Caco-2 (cell line): ENCODE measurements at places on chromosomes 2 and 18. TPM values are rescaled to one million over a fixed set of nuclear protein-coding genes. Genes with fewer than 3 reads are reported as not detected.

- no peak overlapping the region for H3K4me3 ChIP-seq
- peaks cover 10% of the 10 kb centered on the region; the same call in 1 of the 2 replicates for H3K4me1 ChIP-seq
- no peaks in the 10 kb centered on the region for H3K36me3 ChIP-seq
- peaks cover 10% of the 10 kb centered on the region for H3K27me3 ChIP-seq
- no peak overlapping the region for H3K27ac ChIP-seq
These were observed 4.3 kb downstream of the KLF7 start for GRCh38 chr2:207161247-207162123.

DNA sequence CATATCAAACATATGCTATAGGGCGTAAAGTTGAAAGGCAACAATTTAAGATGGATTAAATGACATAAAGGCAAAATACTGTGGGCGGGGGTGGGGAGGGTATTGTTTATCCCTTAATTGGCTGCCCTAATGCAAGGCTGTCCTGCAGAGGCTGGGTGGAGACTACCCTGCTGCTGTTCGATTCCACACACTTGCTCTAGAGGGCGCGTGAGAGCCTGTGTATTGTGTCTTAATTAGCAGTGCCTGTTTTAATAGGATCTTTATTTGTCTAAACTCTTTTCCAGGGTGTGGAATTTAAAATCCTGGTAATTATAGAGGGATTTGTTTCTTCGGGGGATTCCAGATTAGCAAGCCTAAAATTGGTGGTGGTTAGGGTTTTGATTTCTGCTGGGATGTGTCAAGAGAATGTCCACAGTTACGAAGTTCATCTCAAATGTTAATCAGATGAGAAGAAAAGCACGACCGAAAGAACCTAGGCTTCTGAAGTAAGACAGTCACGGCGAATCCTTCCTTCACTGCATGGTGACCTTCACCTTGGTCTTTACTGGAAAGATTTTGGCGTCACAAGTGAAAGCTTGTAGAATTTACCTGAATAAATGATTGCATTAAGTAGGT lies 103.5 kb upstream of the MAP3K20 start:
- H3K27me3 ChIP-seq, result no peaks in the 10 kb centered on the region
- no peak overlapping the region for H3K27ac ChIP-seq
- no peaks in the 10 kb centered on the region for H3K36me3 ChIP-seq
- H3K4me1 ChIP-seq, result 0 out of 2 replicates have a peak, but pooled peaks cover 3% of the 10 kb centered on the region

- H3K27me3 ChIP-seq, result no peaks in the 10 kb centered on the region
- no peaks in the 10 kb centered on the region for H3K4me1 ChIP-seq
- H3K27ac ChIP-seq, result no peak overlapping the region
- DNase-seq, result no peak
- H3K4me3 ChIP-seq, result no peak overlapping the region
These were observed 9.3 kb upstream of the LRATD1 start for GRCh38 chr2:14623237-14623636.

Gene TCF4
- 93.7 and 103 TPM in 2 replicates for total RNA-seq

Gene EXOC6B
- 36.1 and 38.0 TPM in 2 replicates for total RNA-seq

- H3K4me3 ChIP-seq, result peak overlapping the region; percentile 48
- no peaks in the 10 kb centered on the region for H3K27me3 ChIP-seq
- peaks cover 20% of the 10 kb centered on the region for H3K4me1 ChIP-seq
- peak overlapping the region; percentile 83 for H3K27ac ChIP-seq
These were observed 1.2 kb downstream of the GPD2 start for GRCh38 chr2:156437272-156437930.

- no peaks in the 10 kb centered on the region for H3K27me3 ChIP-seq
- DNase-seq, result peak; percentile 76
- peaks cover 14% of the 10 kb centered on the region for H3K4me1 ChIP-seq
- H3K36me3 ChIP-seq, result no peaks in the 10 kb centered on the region
These were observed 118.9 kb downstream of the PXDN start for GRCh38 chr2:1625281-1626001.

DNA sequence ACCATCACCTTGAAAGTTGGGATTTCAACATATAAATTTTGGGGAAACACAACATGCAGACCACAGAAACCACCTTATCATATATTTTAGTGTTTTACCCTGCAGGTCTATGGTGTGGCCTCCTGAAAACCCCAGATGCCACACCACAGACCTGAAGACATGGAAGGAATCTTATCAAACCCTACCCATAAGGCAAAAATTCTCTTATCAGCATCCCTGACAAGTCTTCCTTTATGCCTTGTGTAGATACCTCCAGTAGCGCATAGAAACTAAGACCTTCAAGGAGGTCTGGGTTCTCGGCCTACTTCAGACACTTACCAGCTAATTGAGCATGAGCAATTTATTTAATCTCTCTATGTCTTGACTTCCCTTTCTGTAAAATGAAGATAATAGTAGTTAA lies 59.1 kb upstream of the SLC14A2 start:
- no peak for DNase-seq
- no peak overlapping the region for H3K4me3 ChIP-seq
- no peaks in the 10 kb centered on the region for H3K36me3 ChIP-seq
- no peaks in the 10 kb centered on the region for H3K4me1 ChIP-seq
- no peak overlapping the region for H3K27ac ChIP-seq
- no peaks in the 10 kb centered on the region for H3K27me3 ChIP-seq

Gene CDCA7
- 51.1 and 58.1 TPM in 2 replicates for total RNA-seq

GRCh38 chr18:12928641-12929040 lies 19.2 kb upstream of the SEH1L start:
- H3K27ac ChIP-seq, result no peak overlapping the region
- no peaks in the 10 kb centered on the region for H3K27me3 ChIP-seq
- H3K4me1 ChIP-seq, result peaks cover 9% of the 10 kb centered on the region; the same call in 1 of the 2 replicates

DNA sequence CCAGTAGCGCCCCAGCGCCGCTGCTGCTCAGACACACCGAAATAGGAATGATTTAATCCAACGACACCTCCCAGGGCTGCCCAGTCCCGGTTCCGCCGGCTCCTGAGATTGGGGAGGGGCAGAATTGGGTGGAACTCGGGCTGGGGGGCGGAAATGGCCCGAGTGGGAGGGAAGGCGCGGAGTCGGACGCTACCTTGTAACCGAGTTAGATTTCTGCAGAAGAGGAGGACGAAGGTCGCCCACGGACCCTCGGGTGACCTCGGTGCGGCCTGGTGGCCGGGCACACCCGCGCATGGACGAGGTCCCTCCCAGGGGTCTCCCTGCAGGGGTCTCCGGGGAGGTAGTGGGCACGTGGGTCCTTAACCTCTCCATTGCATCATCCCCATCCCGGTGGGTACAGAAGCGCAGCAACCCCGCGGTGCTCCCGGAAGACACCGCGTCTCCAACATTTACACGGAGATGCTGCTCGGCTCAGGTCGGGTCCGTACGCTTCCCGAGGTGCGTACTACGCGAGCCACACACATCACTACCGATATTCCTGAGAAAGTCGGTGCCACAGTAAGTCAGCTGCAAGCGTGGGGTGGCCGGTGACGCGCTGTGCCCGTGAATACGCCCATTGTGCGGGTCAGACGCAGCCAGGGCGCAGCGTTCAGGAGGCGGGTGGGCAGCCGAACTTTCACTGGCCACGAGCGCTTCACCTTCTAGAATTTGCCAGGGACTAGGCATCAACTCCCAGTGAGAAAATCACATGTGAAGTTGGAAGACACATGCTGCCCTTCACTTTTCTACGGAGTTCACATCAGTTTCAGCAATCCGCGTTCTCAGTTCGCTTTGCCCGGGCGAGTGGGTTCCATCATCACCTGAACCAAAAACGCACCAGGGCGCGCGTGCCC lies 3.0 kb downstream of the ZNF516 start:
- H3K4me1 ChIP-seq, result no peaks in the 10 kb centered on the region
- peak; percentile 12 for DNase-seq
- H3K27me3 ChIP-seq, result no peaks in the 10 kb centered on the region
- H3K4me3 ChIP-seq, result peak overlapping the region; percentile 63
- H3K36me3 ChIP-seq, result no peaks in the 10 kb centered on the region
- no peak overlapping the region for H3K27ac ChIP-seq

GRCh38 chr2:217449444-217449843 lies 553.4 kb downstream of the TNS1 start:
- no peak overlapping the region for H3K27ac ChIP-seq
- no peaks in the 10 kb centered on the region for H3K27me3 ChIP-seq
- no peaks in the 10 kb centered on the region for H3K36me3 ChIP-seq
- peaks cover 7% of the 10 kb centered on the region for H3K4me1 ChIP-seq
- H3K4me3 ChIP-seq, result no peak overlapping the region
- no peak for DNase-seq

- no peak overlapping the region for H3K4me3 ChIP-seq
- H3K36me3 ChIP-seq, result no peaks in the 10 kb centered on the region
- H3K27ac ChIP-seq, result no peak overlapping the region
These were observed 153.4 kb upstream of the CCDC150 start for GRCh38 chr2:196486146-196486545.

DNA sequence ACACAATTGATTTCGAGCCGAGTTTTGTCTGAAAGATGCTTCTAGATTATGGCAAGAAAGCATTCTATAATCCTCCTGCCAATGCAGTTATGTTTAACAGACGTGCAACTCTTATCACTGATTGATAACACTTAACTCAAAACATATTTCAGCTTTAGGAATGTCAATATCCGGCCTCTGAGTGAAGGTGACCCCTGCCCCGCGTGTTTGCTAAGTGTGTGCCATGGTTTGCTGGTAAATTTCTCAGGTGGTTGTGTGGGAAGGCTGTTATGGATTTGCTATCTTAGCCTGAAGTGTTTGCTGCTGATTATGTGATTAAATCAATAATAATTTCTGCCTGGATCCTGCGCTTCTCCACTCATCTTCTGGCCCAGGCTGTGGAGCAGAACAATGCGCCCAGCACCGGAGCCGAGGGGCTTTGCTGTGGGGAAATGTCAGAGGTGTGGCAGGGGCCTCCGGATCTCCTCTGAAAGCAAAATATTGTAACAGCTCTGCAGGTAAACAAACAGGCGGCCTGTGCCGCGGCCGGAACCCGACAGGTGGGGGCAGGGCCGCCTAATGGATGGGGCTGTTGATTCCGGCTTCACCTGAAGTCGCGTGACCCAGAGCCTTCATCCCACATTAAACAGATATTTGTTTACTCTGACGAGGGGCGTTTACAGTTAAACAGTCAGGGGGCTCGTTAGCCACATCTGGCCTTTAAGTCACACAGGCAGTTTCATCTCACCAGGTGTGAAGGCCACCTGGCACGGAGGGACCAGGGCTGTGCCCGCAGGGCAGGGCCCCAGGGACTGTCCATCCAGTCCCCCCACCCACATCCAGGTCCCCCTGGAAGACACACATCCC lies 210.7 kb upstream of the SALL3 start:
- H3K4me1 ChIP-seq, result peaks cover 4% of the 10 kb centered on the region; the same call in 1 of the 2 replicates
- no peaks in the 10 kb centered on the region for H3K27me3 ChIP-seq
- peak; percentile 14 for DNase-seq
- no peaks in the 10 kb centered on the region for H3K36me3 ChIP-seq

DNA sequence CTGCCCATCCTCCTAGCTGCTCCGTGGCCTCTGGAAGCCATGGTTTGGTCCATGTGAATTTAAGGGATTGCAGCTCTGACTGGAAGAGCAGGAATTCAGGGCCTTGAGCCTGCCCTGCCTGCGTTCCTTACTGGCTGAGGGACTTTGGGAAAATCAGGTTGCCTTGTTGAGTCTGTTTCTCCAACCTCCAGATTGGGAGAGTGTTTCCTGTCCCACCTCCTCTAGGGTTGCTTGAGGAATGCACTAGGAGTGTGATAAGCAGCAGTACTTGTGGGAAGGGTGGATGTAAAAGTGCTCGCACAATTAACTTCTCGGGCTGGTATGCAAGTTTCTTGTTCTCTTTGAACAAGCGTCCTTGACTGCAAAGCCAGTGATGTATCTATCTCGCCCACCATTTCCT lies 84.4 kb upstream of the YWHAQ start:
- no peak overlapping the region for H3K27ac ChIP-seq
- peaks cover 4% of the 10 kb centered on the region; the same call in 1 of the 2 replicates for H3K4me1 ChIP-seq
- DNase-seq, result no peak
- H3K36me3 ChIP-seq, result no peaks in the 10 kb centered on the region

DNA sequence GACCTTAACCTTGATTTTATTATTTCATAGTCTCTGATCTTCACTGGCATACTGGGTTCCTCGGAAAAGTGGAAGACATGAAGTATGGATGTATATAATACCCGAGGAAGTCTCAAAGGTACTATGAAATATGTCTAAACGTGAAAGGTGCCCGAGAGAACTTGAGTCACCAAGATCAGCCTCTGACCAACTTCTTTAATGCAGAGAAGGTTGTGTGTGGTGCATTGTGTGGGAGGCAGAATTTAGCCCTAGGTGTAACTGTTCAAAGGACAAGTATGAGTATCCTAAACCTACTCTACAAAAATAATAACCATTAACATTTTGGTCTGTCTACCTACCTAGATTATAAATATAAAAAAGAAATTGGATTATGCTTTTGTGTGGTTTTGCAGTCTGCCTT lies 36.1 kb downstream of the OSBPL6 start:
- no peaks in the 10 kb centered on the region for H3K4me1 ChIP-seq
- DNase-seq, result no peak
- no peaks in the 10 kb centered on the region for H3K36me3 ChIP-seq
- no peak overlapping the region for H3K27ac ChIP-seq
- H3K4me3 ChIP-seq, result no peak overlapping the region

DNA sequence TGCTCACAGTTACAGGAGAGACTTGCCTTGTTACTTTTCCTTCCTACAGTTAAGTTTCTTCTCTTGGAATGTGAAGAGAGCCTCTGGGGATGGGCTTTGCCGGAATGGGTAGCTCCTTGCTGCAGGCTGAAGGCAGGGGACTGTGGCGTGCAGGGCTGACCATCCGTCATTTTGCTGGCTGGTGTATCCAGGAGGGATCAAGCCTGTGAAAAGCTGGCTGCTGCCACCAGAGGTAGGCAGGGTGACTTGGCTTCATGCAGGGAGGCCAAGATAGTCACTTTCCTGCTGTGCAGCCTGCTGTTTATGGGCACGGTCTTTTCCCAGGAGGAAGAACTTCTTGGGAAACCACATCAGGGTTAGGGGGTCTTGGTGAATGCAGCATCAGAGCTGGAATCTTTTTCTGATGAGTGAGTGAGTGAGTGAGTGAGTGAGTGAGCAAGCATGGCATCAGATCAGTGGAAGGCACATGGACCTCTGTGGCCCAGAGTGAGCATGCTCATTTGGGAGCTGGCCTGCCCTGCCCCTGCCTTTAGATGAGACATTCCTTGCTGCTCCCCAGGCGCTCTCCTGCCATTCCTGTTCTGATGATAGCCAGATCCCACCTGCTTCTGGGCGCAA lies 33.0 kb downstream of the FHOD3 start:
- no peak overlapping the region for H3K27ac ChIP-seq
- no peak overlapping the region for H3K4me3 ChIP-seq
- DNase-seq, result no peak
- no peaks in the 10 kb centered on the region for H3K36me3 ChIP-seq
- no peaks in the 10 kb centered on the region for H3K4me1 ChIP-seq
- H3K27me3 ChIP-seq, result no peaks in the 10 kb centered on the region

- no peak for DNase-seq
- no peaks in the 10 kb centered on the region; the same call in 1 of the 2 replicates for H3K27me3 ChIP-seq
- H3K4me3 ChIP-seq, result no peak overlapping the region
- no peak overlapping the region for H3K27ac ChIP-seq
- H3K4me1 ChIP-seq, result no peaks in the 10 kb centered on the region
These were observed 225.7 kb upstream of the FANCL start for GRCh38 chr2:58466804-58467203.

Gene LAMA1
- total RNA-seq, result 122 and 129 TPM in 2 replicates

GRCh38 chr2:107364361-107364950 lies 462.2 kb upstream of the RGPD4 start:
- H3K4me1 ChIP-seq, result no peaks in the 10 kb centered on the region
- H3K27ac ChIP-seq, result no peak overlapping the region
- H3K27me3 ChIP-seq, result no peaks in the 10 kb centered on the region
- H3K36me3 ChIP-seq, result no peaks in the 10 kb centered on the region

GRCh38 chr2:81467096-81467495 lies 1162.5 kb upstream of the LRRTM1 start:
- no peak for DNase-seq
- H3K4me1 ChIP-seq, result no peaks in the 10 kb centered on the region
- no peaks in the 10 kb centered on the region for H3K36me3 ChIP-seq
- no peak overlapping the region for H3K27ac ChIP-seq
